ENCODE measurements at places on chromosomes 13 and 19.

- no peak for DNase-seq
These were observed 1664.0 kb downstream of the EFNB2 start for GRCh38 chr13:104871456-104871855.

DNA sequence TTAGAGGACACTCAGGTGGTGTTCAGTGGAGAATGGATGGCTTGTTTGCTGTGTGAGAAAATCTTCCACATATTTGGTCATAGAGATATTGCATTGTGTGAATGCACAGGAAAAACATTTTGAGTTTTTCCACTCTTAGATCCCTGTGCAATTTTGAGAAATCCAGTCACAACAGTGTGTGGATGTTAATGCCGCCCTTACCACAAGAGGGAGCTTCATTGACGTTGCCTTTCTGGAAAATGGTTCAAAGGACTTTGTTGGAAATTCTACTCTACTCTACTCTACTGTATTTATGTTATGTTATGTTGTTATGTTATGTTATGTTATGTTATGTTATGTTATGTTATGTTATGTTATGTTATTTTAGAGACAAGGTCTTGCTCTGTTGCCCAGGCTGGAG, 13.4 kb downstream of the ZNF20 start:
- DNase-seq, result no peak

DNA sequence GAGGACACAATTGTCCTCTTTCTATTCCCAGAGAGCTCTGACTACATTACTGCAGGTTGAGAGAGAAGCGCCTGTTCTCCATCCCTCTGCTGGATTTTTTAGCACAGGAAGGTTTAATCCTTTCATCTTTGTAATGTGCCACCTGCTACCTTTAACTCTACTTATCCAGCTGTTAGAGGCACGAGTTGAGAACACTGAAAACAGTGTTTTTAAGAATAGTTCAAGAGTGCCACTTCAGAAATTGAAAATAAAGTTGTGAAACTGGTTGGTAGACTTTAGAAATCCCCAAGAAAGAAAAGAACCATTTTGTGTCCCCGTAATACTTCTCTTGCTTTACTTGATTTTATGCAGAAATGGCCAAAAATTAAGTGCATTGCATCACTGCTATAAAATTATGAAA, 20.6 kb downstream of the FREM2 start:
- no peak for DNase-seq

DNA sequence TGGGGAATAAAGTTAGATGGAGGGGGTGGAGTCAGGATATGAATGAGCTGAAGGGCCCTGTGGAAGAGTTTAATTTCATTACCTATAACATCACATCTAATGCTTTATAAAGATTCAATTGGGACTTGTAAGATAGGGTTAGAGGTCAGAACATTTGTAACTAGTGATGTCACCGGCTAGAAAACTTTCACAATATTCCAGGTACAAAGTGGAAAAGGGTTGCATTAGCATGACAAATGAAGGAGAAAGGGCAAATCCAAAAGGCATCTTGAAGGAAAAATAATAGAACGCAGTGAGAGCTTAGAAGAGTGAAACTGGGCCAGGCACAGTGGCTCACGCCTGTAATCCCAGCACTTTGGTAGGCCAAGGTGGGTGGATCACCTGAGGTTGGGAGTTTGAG, 7.6 kb downstream of the MBNL2 start:
- no peak for DNase-seq

- no peak for DNase-seq
These were observed 88.1 kb downstream of the STOML3 start for GRCh38 chr13:38902551-38902950.

All from astrocyte of the cerebellum (primary cell).